ENCODE measurements at places on chromosomes 1 and 21.

GRCh38 chr1:65264197-65264929, 45.0 kb upstream of the DNAJC6 start:
- DNase-seq, result no peak

DNA sequence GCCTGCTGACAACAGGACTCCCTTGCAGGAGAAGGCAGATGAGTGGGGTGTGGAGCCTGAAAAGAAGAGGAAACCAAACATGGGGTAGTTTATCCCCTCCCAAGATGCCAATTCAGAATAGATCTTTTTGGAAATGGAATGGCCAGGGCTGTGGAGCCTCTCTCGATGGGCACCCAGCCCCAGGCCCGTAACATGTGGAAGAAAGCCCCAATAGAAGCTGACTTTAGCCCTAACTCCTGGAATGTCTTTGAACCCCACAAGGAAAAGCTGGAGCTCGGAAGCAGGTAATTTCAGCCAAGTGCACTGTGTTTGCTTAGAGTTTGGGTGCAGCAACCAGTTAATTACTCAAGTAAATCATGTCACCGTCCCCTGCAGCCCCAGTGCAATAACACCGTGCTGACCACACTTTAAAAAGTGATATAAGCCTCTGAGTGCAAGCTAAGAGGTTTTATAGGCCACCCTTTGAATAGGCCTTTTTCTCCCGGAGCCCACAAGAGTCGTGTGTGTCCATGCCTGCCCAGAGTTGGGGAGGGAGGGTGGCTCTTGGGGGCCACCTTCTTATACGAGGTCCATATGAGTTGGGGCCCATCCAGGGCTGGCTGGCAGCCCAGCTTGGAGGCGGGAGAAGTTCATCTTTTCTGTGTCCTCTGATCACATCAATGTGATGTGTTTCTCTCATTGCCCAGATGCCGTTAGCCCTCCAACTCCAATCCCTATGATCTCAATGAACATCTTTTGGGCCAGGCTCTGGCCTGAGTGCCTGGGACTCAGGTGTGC, 153.2 kb downstream of the TRABD2B start:
- peak; percentile 70 for DNase-seq

- DNase-seq, result no peak
Observed at GRCh38 chr1:7786795-7787194, 2.7 kb downstream of the PER3 start.

GRCh38 chr1:17136936-17137335, 17.7 kb upstream of the PADI2 start:
- DNase-seq, result no peak

GRCh38 chr1:173474097-173474779, 2.9 kb upstream of the PRDX6 start:
- DNase-seq, result no peak

- no peak for DNase-seq
Observed at GRCh38 chr1:208158640-208159554, 85.3 kb downstream of the PLXNA2 start.

- no peak for DNase-seq
Observed at GRCh38 chr1:116435806-116436610, 63.0 kb downstream of the ATP1A1 start.

DNA sequence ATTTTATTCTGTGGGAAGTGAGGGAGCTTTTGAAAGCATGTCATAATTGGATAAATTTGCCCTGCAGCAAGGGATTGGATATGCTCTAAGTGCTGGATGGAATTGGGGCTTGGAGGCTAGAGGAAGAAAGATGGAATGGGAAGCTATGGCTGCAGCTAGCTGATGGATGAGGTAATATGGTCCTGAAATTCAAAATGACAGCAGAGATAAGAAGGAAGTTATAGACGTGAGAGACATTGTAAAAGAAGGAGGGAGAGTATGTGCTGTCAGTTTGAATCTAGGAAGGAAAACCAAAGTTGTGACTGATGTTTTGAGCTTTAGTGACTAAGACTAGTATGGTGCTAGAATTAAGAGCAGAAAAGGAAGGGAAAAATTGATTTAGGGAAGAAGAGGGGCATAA, 299.9 kb upstream of the SPAG17 start:
- DNase-seq, result no peak

- no peak for DNase-seq
Observed at GRCh38 chr1:109818271-109818987, 54.7 kb upstream of the EPS8L3 start.

DNA sequence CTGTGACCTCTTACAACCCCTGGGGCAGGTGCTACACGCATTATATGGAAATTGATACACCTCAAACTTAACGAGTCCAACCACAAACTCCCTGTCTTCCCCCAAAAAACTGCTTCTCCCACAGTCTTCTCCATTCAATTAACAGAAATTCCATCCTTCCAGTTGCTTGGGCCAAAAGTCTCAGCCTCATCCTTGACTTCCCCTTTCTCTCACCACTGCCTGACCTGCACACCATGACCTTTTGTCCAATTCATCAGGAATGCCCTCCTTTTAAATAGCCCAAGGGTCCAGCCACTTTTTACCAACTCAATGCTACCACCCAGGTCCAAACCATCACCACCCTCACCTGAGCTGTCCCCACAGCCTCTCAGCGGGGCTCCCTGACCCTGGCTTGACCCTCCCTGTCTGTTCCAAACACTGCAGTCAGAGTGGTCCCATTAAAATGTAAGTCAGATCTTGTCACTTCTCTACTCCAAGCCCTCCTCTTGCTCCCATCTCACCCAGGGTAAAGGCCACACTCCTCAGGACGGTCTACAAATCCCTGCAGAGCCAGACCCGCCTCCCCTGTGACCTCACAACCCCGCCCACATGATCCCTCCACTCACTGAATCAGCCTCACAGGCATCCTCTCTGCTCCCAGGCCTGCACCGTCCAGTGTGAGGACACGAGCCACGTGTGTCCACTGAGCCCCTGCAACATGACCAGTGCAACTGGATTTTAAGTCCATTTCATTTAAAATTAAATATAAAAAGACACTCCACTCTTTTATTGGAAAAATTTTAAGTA, 18.5 kb downstream of the KCNN3 start:
- no peak for DNase-seq

GRCh38 chr1:168134132-168134531, 2.6 kb downstream of the GPR161 start:
- no peak for DNase-seq

DNA sequence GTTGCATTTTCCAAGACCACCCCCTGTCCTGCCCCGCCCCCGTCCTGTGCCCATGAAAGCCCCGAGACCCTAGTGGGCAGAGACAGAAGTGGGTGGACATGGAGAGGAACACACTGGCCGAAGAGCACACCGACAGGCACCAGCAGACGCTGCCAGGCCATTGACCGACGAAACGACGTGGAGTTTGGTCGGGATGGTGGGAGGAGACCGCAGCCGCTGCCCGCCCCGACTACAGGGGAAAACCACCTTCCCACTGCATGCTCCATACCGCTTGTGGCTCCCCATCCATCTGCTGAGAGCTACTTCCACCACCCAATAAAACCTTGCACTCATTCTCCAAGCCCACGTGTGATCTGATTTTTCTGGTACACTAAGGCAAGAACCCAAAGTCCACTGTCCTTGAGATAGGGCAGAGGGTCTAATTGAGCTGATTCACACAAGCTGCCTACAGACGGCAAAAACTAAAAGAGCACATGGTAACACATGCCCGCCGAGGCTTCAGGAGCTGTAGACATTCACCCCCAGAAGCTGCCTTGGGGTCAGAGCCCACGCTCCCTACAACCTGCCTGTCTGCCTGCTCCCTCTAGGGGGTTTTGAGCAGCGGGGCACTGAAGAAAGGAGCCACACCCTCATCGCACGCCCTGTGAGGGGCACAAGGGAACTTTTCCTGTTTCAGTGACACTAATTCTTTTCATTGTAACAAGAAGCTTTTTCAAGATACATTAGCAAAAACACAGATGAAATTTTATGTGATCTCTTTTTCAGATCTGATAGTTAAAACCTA, 81.2 kb upstream of the RAB3GAP2 start:
- no peak for DNase-seq

DNA sequence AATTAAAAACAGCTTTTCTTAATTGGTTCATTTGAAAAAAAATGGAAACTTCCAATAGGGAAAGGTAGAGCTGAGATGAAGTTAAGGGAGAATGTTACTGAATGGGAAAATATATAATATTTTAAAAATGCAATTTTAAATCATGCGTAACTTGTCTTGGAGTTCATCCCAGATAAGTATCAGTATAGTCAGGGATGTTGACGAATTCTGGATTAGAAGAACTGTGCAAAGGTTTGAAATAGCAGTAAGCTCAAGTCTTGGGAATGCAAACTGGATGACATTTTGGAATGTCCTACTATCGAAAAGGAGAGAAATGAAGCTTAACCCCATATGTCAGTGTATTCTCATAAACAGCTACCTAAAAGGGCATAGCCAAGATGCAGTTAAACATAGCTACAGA, 4.0 kb upstream of the ST6GALNAC3 start:
- DNase-seq, result no peak

GRCh38 chr1:37123276-37124115, 89.2 kb upstream of the GRIK3 start:
- DNase-seq, result peak; percentile 5

Measured in renal pelvis (tissue), 12 donors.